HAP-1 (cell line): ENCODE measurements at places on chromosomes 2 and 18.

DNA sequence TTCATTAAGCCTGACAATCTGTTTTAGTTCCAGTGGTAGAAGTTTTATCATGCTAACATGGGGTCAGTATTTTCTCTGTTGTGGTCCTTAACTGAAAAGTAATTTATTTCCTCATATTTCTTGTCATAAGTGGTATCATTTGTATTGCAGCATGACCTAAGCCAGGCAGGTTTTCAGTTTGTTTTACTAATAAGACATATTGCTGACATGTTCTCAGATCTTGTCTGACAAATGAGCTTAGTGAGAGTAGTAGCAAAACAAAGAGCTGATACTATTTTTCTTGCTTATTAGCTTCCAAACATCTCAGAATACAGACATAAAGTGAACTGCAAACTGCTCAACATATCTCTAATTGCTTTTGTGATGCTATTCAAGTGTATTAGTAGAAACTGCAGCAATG lies 293.6 kb downstream of the DSEL start:
- DNase-seq, result no peak

DNA sequence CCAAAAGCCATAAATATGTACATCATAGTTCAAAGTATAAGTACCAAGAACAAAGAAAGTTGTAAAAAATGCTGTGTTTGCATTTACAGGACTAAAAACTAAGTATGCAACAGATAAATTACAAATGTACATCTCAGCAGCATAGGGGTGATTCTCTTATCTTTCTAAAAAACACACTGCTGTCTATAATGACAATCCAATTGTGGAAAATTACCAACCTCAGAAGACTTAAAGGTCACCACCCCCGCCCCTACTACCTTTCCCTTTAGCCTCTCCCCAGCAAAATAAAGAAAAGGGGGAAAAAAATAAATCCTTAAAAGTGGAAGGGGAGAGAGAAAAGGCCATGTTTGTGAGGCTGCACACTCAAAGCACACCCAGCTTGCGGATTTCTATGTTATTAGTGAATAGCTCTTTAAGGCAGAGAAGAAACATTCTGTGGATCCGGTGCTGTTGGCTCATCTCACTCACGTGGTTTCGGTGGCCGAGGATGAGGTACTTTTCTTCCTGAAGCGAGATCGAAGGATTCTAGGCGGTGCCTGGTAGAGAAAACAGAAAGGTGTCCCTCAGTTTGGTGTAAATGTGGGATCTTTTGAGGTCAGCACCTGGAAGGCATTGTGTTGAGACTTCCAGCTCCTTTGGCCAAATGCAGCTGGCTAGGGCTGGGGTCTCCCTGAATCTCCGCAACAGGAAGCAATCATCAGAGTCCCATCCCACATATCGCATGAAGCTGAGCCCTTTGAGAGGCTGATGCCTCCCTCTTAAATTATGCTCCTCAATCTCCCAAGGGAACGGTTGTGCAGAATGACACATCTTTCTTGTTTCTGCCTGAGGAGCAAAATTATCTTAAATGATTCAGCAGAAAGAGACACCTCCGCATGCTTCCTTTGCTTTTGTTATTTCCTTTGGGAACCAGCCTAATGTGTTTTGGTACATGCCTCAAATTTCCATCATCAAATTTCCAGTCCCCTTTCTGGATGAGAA lies 17.6 kb downstream of the MRPL35 start:
- DNase-seq, result no peak

DNA sequence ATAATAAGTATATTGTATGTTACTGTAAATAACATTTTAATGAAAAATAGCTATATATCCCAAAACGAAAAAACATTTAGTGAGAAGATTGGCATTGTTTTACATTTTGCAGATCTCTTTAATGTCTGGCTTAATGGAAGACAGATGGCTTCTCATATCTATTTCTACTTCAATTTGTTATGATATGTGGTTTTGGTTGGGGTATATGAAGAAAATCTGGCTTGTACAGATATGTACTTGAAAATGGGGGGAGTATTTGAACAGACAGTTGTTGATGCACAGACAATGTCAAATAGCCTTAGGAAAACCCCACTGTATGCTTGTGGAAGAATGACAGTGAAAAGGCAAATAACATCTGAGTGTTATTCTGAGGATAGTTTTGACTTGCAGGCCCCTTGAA lies 23.6 kb upstream of the GMCL1 start:
- no peak for DNase-seq

- DNase-seq, result no peak
Measured at GRCh38 chr18:21650311-21650710, 38.2 kb downstream of the SNRPD1 start.

DNA sequence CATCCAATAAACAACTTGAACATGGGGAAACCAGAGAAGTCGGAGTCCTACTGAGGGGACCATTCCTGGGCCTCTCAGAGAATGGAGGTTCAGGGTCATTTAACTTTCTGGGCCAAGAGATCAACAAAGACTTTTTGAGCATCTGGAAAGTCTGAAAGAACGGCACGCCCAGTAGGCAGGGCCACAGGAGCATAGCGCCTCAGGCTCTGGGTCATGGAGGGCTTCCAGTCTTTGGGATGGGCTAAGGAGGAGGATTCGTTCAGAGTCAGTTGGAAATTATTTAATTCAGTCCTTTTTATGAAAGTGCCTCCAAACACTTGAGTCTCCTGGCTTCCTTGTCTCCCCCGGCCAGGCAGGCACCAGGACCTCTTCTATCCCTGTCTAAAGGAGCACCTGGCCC lies 101.1 kb upstream of the GLI2 start:
- no peak for DNase-seq

DNA sequence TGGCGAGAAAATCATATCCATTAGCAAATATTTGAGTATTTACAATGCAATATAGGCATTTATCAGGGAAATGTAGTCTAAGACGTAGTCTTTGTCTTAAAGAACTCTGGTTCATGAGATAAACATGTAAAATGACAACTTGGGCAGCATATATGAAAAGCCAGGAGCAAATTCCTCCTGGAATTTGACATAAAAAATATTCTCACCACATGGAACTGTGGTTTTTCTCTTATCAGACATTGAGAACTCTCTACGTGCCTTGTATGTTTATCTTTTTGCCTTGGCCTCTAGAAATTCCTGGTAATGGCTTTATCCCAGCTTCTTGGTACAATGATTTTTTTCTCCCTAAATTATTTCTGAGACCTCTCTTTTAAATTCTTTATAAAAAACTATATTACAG lies 2.8 kb downstream of the MAPK4 start:
- no peak for DNase-seq

DNA sequence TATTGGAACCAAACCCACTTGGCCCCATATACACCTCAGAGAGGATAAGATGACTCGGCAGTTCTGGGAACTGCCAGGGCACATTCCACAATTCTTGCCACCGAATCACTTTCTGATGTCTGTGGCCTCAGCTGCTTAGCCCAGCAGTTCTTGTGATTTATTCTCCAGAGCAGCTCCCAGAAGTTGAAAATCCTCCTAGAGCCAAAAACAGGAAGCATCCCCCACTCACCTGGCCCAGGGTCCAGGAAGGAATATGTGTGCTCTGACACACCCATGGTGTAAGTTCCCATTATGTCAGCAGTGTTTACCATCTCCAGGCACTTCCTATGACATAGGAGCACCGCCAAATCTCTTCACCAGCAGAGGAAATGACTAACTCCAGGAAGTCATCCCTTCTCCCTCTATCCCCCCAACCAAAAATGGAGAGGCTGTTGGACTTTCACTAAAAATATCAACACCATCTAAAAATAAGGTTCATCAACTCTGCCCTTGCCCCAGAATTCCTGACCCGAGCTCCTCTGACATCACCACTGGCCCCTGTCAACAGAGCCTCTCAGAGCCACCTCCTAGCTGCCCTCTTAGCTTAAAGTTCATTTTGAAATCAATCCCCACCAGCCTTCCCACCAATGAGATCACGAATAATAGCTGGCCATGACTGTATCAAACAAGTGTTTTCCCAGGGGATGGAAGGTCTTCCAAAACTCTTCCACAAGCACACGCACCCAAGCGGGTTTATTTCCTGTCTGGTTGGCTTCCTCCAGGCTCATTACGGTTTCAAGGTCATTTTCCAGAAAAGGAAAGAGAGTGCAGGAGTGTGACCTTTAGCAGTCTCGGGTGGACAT lies 223.1 kb upstream of the PARD3B start:
- DNase-seq, result no peak
